Peyer's patch (tissue), 4 donors: ENCODE measurements at places on chromosomes 1 and 21.
A peak's percentile ranks its signal among the peaks of the same experiment; 100 is the strongest.

GRCh38 chr1:177561436-177561835 lies 390.7 kb downstream of the BRINP2 start:
- no peak for DNase-seq

GRCh38 chr1:11903210-11903609 lies 23.0 kb downstream of the KIAA2013 start:
- DNase-seq, result no peak

DNA sequence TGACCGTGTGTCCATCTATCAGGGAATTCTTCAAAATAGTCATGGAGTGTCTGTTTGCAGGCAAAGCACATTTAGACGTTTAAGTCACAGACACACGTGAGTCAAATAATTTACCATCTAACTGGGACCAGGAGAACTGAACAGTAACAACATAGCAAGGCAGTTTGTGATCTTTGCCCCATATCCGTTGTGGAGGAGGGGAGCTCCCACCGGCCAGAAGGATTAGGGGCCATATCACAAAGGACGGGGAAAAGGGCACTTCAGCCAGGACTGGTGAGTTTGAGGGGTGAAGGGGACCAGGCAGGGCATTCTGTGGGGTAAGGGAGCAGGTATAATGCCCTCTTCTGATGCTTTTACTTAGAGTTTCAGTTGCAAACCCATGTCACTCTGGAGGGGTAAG lies 22.9 kb downstream of the ELAPOR1 start:
- peak; percentile 53 for DNase-seq

DNA sequence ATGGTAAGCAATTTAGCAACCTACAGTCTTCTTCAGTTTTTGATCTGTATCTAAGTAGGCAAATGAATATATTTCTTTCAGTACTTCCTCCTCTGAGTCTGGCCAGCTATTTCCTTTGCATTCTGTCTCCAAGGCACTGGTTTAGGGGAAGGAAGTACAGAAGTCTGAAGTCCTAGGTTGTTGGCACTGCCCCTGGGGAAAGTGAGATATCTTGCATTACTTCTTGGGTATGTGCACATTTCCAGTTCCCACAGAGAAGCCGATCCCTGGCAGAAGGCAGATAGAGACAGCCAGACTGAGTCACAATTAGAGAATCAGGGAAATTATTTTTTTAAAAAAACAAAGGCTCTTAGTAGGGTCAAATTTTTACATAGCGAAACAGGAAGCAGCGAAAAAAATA lies 98.8 kb downstream of the RASAL2 start:
- peak; percentile 73 for DNase-seq

DNA sequence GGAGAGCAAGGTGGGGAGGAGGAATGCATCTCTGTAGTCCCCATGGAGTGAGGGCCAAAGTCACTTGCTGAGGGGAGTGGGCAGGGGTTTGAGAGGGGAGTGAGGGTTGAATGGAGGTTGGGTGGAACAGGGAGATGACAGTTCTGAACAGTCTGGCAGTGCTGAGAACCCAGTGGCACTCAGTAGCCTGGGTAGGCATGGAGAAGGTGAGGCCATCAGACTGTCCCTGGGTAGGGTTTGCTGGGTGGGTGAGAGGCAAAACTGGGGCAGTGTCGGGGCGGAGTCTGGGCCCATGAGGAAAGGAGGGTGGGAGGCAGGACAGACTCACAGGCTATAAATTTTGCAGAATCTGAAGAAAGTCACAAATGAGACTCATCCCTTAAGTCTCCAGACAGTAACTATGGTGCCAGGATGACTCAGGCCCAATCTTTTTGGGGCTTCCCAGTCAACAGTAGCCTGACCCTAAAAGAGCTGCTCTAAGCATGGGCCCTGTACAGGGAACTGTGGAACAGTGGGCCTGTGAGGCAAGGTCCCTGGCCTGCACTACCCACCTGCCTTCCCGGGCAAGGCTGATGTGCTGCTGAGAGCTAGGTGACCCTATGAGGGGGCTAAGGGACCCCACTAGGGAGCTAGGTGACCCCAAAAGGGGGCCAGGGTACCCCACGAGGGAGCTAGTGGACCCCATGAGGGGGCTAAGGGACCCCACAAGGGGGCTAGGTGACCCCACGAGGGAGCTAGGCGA lies 51.0 kb upstream of the DMRTB1 start:
- DNase-seq, result no peak

DNA sequence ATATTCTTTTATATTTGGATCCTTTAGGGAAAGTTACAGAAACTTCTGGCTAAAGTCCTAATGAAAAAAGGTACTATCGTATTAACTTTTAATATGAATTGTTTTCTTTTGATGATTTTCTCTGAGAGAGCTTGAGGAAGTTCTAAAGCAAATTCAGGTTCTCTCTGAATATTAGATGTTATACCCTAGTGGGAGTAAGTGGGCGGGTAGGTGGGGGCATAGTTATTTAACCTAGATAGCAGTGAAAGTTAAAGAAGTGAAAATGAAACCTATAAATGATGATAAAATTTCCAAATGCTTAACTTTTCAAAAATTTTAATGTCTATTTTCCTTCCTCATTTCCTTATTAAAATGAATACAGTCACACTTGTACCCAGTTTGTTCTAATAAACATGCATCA lies 26.2 kb upstream of the B3GALT2 start:
- DNase-seq, result no peak

DNA sequence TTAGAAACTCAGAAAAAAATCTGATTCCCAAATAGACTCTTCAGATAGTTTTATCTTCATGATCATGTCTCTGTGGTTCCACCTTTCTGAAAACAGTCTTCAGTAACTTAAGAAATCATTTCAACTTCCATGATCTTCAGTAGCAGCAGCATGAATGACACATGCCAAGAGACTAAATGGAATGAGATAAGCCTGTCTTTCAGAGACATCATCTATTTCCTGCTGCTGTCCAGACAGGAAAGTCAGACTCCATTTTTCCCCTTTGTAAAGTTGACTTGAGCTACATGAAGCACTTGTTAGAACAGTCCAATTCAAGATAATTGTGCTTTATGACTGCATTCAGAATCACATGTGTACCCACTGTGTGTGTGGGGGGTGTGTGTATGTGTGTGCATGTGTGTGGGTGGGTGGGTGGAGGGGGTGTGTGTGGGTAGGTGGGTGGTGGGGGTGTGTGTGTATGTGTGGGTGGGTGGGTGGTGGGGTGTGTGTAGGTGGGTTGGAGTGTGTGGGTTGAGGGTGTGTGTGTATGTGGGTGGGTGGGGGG lies 58.8 kb downstream of the CLIC4 start:
- DNase-seq, result no peak

DNA sequence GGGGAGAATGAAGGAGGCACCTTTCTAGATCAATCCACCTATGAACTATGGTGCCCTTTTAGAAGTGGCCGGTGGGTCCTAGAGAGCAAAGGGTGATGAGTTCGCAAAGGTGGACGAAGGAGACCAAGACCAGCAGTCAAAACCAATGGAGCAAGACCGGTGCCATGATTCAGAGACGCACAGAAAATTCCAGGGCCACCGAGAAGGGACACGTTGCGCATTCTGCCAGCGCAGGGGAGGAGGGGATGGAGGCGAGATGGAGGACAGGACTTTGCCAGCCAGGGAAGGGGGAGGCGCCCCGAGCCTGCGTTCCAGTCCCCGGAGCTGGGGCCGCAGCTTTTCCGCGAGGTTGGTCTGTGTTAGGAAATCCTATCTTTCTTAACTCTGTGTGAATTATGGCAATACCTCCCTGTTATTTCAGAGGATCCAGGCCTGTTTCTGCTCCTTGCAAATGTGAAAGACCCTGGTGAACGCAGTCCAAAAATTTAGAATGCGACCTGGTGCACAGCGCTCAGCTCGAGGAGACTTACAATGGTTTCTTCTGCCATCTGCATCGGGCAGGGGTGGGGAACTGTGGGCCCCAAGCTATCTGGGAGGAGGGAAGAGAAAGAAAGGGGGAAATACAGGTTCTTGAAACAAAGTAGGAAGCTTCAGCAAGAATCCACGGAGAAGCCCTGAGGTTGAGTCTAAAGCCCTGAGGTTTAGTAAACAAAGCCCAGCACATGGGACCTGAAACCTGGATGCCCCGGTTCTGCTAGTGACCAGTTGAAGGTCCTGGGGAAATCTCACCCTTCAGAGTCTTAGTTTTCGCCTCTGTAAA lies 129.4 kb downstream of the MRPS6 start:
- no peak for DNase-seq

- no peak for DNase-seq
Observed at GRCh38 chr21:29224006-29224405, 74.7 kb upstream of the BACH1 start.

DNA sequence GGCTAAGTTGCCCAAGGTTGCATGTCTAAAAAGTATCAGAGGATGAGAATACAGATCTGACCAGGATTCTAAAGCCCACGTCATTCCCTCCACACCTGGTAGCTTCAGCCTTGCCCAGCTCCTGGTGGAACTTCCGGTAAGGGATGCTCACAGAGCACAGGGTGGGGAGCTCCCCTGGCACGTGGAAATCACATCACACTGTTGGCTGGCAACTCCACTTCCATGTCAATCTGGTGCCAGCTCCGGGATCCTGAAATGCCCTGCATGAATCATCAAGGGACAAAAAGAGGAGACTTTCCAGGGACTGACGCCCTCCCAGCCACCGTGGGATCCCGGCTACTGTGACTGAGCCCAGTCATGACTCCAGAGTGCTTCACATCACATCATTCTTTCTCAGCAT lies 12.4 kb upstream of the BCAR3 start:
- no peak for DNase-seq

- no peak for DNase-seq
Observed at GRCh38 chr1:10943991-10944730, 68.3 kb upstream of the TARDBP start.

GRCh38 chr1:152347116-152347728 lies 12.6 kb downstream of the FLG2 start:
- no peak for DNase-seq

GRCh38 chr1:37616330-37616729 lies 18.4 kb downstream of the RSPO1 start:
- no peak for DNase-seq

DNA sequence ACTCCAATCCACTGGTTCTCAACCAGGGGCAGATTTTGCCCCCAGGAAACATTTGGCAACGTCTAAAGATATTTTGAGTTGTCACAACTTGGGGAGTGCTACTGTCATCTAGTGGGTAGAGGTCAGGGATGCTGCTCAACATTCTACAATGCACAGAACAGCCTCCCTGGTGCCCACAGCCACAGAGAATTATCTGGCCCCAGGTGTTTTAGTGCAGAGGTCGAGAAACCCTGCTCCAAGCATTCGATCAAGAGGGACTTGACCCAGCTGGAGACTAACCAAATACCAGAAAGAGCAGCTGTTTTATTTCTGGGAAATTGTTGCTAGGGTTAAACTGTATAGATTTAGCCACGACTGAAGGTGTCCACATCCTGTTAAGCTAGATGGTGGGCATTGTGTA lies 19.2 kb downstream of the CD247 start:
- no peak for DNase-seq

DNA sequence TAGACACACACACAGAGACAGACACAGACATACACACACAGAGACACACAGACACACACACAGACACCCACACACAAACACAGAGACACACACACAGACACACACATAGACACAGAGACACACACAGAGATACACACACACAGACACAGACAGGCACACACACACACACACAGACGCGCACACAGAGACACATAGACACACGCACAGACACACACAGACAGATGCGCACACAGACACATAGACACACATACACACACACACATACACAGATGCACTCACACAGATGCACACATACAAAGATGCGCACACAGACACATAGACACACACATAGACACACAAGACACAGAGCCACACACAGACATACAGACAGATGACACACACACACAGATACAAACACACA lies 16.0 kb downstream of the KIF21B start:
- no peak for DNase-seq

GRCh38 chr1:154877370-154877974 lies 7.4 kb upstream of the KCNN3 start:
- peak; percentile 57 for DNase-seq

DNA sequence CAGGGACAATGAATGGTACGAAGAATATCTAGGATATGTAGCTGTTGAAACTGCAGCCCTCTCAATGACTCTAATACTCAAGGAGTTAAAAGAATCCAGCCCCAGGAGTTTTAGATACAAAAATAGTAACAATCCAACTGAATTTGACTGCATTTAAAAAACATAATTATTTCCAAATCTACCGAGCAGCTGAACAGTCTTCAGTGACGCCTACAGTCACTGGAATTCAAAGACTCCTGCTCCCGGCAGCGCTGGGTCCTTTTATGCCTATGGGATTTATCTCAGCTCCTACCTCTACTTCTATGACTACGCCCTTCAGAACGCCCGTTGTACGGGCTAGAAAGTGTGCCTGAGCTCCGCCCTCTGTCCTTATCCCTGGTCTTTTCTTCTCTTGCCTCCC lies 55.7 kb downstream of the WARS2 start:
- no peak for DNase-seq

DNA sequence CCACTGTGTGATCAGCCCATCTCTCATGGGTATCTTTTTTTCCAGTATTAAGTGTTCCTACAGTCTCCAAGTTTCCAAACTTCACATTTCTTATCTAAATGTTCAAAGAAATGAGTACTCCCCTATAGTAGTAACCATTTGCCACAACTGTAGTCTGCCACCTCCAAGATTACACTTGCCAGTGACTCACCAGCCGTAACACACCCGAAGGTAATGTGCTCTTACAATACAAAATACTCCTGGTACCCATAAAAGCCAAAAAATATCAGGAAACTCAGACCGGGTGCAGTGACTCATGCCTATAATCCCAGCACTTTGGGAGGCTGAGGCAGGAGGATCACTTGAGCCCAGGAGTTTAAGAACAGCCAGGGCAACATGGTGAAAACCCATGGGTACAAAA lies 20.5 kb upstream of the ZNF496 start:
- no peak for DNase-seq

DNA sequence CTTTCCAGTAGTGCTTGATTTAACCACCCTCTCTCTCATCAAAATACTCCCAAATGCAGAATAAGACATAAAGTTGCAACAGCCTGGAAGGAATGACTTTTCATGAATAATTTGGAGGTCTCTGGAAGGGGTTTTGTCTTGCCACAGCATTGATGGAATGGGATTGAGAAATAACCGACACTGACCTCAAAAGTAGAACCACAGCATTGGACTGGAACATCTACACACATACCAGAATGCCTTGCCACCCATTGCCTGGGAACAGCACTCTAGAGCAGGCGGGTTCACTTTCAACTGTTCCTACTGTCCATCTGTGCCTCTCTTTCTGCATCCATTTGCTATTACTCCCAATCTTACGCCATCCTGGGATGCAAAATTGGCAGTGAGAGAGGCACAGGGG lies 149.1 kb upstream of the USP24 start:
- no peak for DNase-seq

- DNase-seq, result no peak
Observed at GRCh38 chr1:35797380-35797779, 10.4 kb upstream of the AGO4 start.

GRCh38 chr1:2610036-2610959 lies 22.5 kb downstream of the MMEL1 start:
- DNase-seq, result peak; percentile 44

- DNase-seq, result no peak
Observed at GRCh38 chr1:90544356-90544755, 172.7 kb downstream of the BARHL2 start.

DNA sequence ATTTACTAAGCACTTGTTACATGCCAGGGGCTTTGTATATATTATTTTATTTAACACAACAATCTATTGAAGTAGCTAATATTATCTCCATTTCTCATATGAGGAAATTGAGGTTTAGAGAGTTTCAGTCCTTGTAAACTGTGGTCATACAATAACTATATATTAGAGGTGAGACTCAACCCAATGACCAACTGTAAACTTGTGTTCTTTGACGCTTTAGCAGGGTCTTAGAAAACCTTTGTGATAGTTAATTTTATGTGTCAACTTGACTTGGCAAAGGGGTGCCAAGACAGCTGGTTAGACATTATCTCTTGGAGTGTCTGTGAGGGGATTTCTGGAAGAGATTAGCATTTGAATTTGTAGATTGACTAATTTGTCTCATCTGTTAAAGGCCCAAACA lies 252.4 kb upstream of the B3GALT2 start:
- no peak for DNase-seq
